ENCODE measurements at places on chromosomes 11 and 22. TPM values are rescaled to one million over a fixed set of nuclear protein-coding genes. Genes with fewer than 3 reads are reported as not detected.

The CELSR1 gene
- 8.9 TPM for total RNA-seq

The PDE3B gene
- 5.9 TPM for total RNA-seq

The MCAM gene
- total RNA-seq: 59.2 TPM

The FAM227A gene
- total RNA-seq: 1.0 TPM

The CRYBB2 gene
- not detected for total RNA-seq

The TBC1D22A gene
- total RNA-seq: 16.2 TPM

The ARHGEF12 gene
- 92.9 TPM for total RNA-seq

The ACAD8 gene
- 40.7 TPM for total RNA-seq

The ANKK1 gene
- not detected for total RNA-seq

The PRRG4 gene
- total RNA-seq: 0.33 TPM

The PAMR1 gene
- total RNA-seq: 12.9 TPM

The MUC5AC gene
- not detected for total RNA-seq

The TMEM191C gene
- 1.5 TPM for total RNA-seq

The MISFA gene
- total RNA-seq: 10.7 TPM

The MRGPRF gene
- total RNA-seq: 3.9 TPM

The KCNE3 gene
- 4.3 TPM for total RNA-seq

The DAGLA gene
- 3.2 TPM for total RNA-seq

The OR8D4 gene
- total RNA-seq: not detected

Data from left ventricle myocardium inferior (tissue), 1 donor.